Fibroblast of mammary gland (primary cell): ENCODE measurements at places on chromosomes 16 and 17.

- no peak for DNase-seq
These were observed 22.5 kb upstream of the NSMCE1 start for GRCh38 chr16:27291106-27291505.

DNA sequence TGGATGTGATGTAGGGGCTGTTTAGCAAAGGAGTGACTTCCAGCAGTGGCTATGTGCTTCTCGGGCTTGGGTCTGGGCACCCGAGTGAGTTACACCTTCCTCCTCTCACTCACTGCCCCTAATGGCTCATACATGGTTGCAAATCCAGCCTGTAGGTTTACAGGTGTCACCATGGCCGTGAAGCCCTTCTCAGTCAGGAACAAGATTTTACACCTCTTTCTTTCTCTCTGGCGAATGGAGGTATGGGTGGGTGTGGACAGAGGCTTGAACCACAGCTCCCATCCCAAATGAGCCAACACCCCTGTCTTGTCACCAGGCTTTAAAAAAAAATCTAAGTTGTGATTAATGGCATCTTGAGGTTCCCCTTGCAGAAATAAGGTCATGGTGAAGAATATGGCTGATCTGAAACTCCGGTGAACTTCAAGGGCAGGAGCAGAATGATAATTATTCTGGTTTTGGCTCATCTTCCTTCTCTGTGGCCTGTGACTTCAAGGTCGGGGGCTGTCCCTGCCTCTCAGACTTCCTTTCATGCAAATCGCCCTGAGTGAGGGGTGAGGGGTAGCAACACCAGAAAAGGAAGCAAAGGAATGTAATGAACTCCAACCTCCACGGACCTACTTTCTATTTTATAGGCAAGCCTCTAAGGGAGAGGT is 331.2 kb downstream of the MAF start:
- DNase-seq, result no peak

DNA sequence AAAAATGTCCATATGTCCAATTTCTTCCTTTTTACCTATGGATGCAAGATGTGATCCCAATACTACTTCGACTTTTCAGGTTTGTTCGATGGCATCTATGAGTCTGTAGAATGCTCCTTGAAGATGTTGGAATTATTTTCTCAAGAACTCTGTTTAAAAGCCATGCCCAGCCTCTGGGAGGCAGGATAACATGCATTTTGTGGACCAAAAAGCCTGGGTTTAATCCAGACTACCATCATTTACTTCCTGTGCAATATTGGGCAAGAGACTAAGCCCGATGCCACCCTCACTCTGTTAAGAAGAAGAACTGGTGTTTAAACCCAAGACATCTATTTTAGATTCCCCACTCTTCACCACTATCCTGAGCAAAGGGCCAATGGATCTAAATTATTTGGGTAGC is 42.8 kb upstream of the SALL1 start:
- DNase-seq, result no peak

DNA sequence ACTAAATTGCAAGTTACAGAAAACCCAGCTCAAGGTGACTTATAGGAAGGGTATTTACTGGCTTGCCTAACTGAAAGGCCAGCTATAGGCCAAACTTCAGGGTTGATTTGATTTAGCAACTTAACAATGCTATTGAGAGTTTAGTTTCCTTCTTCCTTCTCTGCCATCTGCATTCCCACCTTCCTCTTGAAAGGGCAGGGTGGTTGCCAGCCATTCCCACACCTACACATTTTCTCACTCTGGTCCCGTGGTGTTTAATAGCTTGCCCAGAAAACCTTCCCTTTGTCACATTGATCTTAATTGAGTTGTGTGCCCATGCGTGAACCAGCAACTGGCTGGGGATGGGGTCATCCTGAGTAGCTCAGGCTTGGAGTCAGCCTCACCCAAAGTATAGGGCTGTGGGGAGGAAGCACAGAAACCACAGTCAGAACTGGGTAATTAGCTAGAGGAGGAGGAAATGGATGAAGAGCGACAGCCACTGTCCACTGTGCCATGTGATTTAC is 194.7 kb downstream of the SPECC1 start:
- peak; percentile 21 for DNase-seq

- DNase-seq, result peak; percentile 69
These were observed 212.2 kb downstream of the AATF start for GRCh38 chr17:37160944-37161343.

GRCh38 chr16:51849715-51850114 is 697.2 kb downstream of the TOX3 start:
- no peak for DNase-seq

DNA sequence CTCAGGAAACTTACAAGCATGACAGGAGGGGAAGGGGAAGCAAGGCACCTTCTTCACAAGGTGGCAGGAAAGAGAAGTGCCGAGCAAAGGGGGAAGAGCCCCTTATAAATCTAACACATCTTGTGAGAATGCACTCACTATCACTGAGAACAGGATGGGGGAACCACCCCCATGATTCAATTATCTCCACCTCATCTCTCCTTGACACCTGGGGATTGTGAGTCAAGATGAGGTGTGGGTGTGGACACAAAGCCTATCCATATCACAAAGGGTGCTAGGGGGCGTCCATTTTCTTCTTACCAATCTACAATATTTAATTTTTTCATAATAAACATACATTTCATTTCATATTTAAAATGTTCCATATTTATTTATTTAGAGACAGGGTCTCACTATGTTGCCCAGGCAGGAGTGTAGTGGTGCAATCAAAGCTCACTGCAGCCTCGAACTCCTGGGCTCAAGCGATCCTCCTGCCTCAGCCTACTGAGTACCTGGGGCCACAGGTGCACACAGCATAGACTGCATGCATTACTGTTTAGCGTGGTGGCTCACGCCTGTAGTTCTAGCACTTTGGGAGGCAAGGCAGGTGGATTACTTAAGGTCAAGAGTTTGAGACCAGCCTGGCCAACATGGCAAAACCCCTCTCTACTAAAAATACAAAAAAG is 26.5 kb upstream of the FAAP100 start:
- DNase-seq, result no peak

GRCh38 chr16:17173281-17173680 is 297.5 kb downstream of the XYLT1 start:
- DNase-seq, result peak; percentile 87

- no peak for DNase-seq
These were observed 33.6 kb upstream of the ANKFY1 start for GRCh38 chr17:4297351-4297750.

GRCh38 chr17:60139438-60140285 is 10.1 kb upstream of the CA4 start:
- DNase-seq, result peak; percentile 56

DNA sequence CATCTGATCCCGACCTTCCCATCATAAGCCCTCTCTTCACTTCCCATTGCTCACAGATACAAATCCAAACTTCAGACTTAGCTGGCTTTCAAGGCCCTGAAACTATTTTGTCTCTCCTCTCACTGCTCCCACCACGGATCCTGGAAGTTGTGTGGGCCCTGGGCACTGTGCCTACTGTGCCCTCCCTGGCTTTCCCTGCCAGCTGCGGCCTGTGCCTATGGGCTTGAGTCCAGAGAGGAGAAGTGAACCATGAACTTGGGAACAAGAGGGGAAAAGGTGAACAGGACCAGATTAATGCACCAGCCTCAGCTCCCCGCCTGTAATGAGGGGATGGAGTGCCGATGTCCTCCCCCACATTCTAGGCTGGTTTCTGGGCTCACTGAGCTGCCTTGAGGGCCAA is 18.9 kb upstream of the KCNJ12 start:
- no peak for DNase-seq
